AG04450 (cell line): ENCODE measurements at places on chromosomes 3 and 15.

DNA sequence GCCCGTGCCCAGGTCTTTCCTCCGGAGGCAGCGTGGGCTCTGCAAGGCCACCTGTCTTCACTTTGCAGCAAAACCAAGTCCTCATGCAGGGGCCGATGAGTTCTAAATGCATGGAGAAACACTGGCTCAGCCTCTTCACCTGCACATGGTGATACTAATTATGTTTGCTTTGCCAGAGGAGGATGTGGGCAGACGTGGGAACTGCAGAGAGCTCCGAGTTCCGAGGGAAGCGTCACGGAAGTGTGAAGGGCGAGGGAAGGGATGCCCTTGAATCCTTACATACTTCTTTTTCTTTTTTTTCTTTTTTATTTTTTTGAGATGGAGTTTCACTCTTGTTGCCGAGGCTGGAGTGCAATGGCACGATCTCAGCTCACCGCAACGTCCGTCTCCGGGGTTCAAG lies 74.8 kb downstream of the GABRG3 start:
- DNase-seq, result no peak

- no peak for DNase-seq
Measured at GRCh38 chr15:62491642-62492041, 326.6 kb upstream of the C2CD4B start.

- peak; percentile 42 for DNase-seq
Measured at GRCh38 chr3:100993309-100993708, at the start of gene ABI3BP. ABI3BP (minus strand) TSS chr3:100993421; CDS start chr3:100993384, 37 bp downstream.

GRCh38 chr3:31010491-31010890 lies 116.0 kb upstream of the GADL1 start:
- no peak for DNase-seq

DNA sequence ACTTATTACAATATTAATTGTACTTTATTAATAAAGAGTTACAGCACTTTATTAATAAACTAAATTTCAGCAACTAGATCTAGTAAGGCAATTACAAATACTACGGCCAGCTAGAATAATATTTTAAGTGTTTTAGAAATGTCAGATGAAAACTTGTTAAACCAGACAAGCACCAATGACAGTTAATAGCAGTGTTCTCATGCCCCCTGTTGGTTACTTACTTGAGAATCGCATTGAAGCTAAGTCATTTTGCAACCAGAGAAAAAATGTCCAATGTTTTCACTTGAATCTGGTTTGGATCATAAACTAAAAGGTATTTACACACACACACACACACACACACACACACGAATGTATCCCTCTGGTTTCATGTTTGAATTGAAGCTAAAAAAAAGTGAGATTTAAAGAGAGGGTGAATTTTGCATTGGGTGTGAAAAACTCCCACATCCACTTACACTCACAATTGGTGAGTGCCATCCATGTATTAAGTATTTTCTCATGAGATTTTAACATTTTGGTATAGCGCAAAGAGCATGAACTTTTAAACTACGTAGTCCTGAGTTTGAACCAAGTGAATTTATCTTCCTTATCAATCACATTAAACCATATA lies 347.7 kb downstream of the ZBBX start:
- DNase-seq, result peak; percentile 41

DNA sequence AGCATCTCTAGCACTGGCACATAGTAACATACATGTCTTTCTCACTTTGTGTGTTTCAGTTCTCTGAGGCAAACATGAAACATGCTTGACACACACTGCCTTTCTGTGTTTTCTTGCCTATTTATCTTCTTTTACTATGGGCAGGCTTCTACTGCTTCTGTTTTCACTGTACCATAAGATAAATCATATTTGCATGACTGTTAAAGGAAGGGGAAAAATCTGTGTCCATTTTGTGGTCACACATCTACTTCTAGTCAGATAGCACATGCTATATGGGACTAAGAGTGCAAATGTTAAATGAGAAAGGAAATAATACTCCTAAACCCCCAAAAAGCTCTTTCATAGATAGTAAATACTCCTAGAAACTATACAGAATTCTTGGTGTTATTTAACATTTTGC lies 386.4 kb downstream of the ZBTB20 start:
- no peak for DNase-seq
